ENCODE measurements at places on chromosomes 6 and 20.

- DNase-seq: no peak
These were observed 48.9 kb downstream of the CLIC5 start for GRCh38 chr6:45966797-45967196.

- DNase-seq: no peak
These were observed 10.4 kb upstream of the ZFAND3 start for GRCh38 chr6:37809197-37809543.

DNA sequence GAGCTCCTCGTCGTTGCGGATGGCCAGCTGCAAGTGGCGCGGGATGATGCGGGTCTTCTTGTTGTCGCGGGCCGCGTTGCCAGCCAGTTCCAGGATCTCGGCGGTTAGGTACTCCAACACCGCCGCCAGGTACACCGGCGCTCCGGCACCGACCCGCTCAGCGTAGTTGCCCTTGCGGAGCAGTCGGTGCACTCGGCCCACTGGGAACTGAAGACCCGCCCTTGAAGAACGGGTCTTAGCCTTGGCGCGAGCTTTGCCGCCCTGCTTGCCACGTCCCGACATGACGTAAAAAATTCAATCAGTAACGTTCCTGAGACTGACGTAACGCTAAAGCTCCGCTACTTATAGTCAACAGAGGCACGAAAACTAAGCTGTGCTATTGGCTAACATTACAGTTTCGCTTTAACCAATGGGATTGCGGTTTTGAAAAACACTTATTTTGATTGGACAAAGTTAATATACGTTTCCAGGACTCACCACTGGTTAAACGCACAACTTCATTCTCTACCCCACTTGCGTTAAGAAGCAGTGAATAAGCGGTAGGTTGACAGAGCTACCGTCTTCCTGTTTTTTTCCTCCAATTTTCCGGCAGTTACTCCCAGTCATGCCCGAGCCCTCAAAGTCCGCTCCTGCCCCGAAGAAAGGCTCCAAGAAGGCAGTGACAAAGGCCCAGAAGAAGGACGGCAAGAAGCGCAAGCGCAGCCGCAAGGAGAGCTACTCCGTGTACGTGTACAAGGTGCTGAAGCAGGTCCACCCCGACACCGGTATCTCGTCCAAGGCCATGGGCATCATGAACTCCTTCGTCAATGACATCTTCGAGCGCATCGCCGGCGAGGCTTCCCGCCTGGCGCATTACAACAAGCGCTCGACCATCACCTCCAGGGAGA, 73.9 kb downstream of the OR2B2 start:
- DNase-seq: peak; percentile 99

- DNase-seq: no peak
These were observed 157.5 kb downstream of the TBX18 start for GRCh38 chr6:84606860-84607259.

- no peak for DNase-seq
These were observed 20.2 kb downstream of the EYA2 start for GRCh38 chr20:46914789-46915379.

DNA sequence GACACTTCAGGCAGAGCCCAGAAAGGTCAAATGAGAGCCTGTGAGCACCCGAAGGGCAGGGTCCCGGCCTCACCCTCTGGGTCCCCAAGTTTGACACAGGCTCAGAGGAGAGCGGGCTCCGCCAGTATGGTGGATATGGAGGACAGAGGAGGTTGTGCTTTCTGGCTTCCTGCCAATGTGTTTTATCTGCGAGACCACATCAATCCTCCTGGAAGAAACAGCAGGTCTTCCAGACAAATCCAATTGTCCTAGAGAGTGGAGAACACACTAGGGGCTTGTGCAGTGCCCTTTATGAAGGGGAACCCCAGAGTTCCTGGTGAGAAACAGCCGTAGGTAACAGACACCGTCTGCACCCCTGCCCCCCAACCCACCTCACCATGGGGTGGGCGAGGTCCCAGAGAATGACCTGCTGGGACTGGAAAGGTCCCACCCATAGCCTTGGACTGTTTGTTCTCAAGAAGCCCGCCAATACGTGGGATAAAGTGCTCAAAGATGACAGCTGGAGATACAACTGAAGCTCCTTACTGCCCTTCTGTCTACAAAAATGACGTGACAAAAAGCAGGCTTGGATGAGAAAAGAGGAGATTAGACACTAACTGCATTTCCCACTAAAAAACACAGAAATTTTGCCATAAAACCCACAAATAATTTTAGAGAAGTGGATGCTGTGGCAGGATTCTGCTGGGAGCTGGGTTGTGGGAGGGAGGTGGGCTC, 23.9 kb upstream of the SSTR4 start:
- no peak for DNase-seq

DNA sequence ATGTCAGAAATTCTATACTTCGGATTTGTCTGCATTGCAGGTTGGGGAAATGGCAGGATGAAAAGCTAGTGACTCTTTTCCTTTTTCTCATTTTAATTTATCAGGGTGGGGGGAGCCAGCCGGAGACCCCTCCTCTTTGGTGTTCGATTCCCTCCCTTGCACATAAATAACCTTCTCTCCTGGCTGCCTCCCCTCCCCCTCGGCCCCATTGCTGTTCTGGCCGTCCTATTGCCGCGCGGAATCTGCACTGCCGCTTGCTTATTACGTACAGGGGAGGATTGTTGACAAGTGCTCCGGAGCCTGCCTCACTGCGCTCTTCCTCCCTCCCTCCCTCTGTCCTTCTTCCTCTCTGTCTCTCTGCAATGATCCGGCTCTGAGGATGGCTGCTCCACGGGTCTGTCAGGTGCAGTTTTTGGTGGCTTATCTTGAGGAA, 154.7 kb downstream of the JARID2 start:
- peak; percentile 14 for DNase-seq

DNA sequence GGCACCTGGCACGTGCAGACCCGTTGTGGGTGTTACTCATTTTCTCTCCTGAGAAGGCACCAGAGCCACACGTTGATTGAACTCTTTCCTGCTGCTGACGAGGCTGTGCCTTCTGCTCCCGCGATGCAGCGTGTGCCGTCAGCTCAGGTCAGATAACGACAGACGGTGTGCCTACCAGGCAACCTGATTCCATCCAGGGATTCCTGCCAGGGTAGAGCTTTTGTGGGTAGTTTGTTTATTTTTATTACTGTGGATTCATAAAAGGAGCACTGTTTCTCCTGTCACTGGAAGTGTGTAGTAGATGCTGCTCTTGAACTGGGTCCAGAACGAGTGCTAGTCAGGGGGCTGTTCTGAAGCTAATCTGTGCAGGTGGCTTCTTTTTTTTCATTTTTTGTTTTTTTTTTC, 20.7 kb downstream of the PRPF6 start:
- DNase-seq: no peak

- no peak for DNase-seq
These were observed 4.6 kb downstream of the MAP3K4 start for GRCh38 chr6:160996131-160996601.

GRCh38 chr6:2616811-2617210, 133.9 kb downstream of the MYLK4 start:
- no peak for DNase-seq

DNA sequence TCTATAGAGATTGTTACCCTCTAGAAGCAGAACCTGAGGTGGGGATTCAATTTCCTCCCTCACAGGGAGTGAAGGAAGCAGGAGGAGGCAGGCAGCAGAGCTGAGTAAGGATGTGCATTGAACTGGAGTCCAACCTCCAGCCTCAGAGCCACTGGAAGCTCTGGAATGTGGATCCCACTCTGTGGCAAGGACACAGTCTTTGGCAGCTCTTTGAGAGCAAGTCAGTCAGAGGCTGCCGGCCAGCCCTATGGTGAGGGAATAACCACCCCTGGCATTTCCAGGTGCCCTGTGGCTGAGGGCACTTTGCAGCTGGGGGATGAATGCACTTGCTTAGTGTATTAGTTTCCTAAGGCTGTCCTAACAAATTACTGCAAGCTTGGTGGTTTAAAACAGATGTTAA, 37.2 kb downstream of the EBF4 start:
- DNase-seq: no peak

GRCh38 chr6:16635810-16636602, 125.3 kb downstream of the ATXN1 start:
- DNase-seq: no peak

DNA sequence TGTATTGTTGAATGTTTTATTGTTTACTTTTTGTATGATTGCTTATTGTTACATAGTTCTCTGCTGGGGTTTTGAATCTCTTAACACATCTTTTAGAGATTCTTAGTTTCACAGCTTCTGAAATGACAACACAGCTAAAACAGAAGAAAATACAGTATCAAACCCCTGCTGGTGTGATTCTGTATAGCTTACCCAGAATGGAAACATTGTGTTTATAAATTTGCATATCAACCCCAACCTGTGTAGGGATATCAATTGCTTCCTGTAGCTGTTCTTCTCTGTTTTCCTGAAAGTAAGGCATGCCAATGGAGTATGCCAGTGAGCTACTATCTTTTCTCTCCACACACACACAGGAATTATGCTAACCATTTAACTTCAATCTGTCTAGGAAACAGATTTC, 64.3 kb upstream of the ID4 start:
- no peak for DNase-seq

DNA sequence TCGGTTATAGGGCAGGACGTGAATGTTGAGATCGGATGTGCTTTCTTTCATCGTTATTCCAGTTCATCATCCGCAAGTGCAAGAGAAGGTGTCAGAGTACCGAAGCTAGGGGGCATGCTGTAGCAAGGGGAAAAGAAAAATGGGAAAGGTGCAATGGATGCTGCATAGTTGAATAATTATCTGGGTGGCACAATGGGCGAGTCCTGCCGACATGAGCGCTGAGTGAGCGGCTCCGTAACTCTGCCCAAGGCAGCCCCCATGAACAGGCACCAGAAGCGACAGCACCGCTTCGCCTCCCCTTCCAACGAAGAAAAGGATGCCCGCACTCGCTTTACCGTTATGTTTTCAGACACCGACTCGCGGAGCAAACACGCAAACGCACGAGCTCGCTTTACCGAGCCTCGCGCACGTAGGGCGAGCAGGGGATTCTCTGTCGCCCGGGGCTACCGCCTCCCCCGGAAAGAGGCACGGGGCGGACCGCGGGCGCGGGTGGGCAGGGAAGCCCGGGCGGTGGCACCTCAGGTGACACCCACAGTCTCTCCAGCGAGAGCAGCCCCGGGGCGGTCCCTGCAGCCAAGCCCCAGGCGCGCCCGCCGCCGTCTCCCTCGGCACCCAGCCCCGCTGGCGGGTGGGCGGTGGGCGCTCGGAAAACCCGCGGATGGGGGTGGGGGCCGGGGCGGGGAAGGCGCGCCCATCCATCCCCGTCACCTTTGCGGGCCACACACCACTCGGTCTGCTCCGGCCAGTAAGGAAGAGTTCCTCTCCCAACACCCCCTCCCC, 654 bp downstream of the WASF1 start:
- DNase-seq: peak; percentile 24

DNA sequence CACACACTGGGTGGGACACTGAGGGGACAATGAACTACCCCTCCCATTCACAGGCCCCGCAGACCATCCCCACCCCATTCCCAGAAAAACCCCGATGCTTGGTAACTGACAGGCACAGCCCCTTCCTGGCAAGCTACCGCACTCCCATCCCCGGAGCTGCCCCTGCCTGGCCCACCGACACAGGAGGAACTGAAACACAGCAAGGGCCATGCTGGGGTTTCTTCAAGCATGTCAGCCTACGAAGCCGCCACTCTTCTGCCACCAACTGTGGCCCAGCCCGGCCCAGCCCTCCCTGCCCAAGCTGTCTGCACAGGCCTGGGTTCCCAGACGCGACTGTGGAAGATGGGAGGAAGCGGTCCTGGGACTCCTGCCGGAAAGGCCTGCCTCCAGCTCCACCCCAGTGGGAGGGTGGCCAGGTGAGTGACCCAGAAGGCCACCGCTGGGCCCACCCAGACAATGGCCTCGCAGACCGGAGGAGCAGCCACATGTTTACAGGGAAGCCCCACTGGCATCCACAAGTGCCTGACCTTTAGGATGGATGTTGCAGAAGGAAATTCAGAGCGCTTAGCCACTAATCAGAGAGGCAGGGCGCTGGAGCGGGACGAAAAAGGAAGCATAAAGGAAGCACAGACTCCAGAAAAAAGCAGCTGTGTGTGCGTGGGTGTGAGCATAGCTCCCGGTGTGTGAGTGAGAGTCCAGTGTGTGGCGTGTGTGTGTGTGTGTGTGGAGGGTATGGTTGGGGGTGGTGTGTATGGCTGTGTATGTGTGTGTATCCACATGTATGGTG, 91.6 kb downstream of the PRND start:
- DNase-seq: peak; percentile 16

DNA sequence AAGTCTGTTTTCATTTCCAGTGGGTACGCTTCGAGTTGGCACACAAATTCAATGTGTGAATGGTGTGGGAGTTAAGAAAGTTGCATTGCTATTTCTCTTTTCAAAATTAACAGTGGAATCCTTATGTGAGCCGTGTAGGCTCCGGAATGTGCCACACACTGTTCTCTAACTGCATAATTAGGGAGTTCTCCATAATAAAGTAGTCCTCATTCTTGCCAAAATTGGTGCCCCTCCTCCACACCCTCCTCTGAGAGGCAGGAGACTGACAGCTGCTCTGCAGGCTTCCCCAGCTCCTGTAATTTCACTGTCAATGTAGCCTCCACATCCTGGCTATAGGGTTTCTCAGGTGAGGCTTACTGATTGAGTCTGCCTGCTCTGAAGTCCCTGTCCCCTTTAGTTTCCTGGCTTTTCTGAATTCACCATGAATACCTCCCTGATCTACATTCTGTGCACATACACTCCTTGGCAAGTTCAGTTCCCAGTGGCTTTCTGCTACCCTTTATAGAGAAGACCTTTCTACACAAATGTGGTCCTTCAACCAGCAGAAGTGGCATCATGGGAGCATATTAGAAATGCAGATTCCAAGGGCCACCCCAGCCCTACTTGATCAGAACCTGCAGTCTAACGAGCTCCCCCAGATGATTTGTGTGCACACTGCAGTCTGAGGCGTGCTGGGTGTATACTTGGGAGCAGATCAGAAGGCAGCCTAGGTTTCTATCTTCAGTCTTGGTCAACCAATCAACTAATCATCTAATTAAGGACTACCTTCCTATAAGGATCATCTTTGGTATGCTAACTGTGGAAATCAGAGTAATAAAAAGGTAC, 19.9 kb upstream of the CCN6 start:
- DNase-seq: no peak

GRCh38 chr6:41747256-41748101, at the start of gene PGC:
TSS of gene PGC (minus strand) at chr6:41747397. CDS start at chr6:41747334, 63 bp downstream.
- DNase-seq: no peak
